ENCODE measurements at places on chromosomes 4 and X.

DNA sequence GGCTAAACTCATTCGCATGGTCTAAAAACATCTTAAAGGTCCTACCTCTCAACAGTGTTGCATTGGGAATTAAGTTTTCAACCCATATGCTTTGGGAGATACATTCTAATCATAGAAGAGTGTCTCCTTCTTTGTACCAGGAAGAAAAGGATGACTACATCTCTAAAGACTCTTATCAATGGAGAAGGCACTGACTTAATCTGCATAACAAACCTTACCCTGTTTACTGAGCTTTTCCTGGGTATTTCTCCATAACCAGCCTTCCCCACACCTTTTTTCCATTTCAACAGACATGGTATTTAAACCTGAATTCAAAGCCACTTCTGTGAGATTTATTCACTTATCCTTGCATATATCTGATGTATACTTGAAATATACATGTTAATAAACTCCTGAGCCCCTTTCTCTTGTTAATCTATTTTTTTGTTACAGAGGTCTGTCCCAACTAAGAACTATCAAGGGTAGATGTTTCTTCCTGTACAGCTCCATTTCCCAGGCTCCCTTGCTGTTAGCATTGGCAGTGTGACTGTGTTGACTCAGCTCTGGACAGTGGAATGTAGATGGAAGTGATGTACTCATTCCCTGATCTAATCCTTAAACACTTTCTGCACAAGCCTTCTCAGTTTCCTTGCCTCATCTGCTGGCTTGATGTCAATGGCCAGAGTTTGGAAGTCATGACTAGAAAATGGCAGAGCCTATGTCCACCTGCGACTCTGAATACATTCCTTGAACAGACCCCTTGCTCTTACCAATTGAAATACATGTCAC is 148.9 kb upstream of the CPEB2 start:
- DNase-seq: peak; percentile 88

DNA sequence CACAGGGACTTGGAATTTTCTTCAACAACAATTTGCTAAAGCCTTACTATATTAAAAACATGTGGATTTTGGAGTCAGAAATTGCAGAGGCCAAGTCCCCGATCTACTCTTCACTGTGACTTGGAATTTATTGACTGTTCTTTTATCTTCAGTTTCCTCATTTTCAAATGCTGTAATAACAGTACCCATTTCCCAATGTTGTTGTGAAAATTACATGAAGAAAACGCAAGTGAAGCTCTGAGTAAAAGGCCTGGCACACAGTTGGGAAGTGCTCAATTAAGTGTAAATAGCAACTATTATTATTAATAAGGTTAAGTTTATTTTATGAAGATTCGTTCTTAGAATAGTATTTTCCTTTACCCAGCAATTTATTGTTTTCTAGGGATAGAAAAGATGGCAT is 15.7 kb downstream of the STBD1 start:
- no peak for DNase-seq

- peak; percentile 82 for DNase-seq
These were observed 26.5 kb upstream of the HERC6 start for GRCh38 chr4:88352062-88352740.

DNA sequence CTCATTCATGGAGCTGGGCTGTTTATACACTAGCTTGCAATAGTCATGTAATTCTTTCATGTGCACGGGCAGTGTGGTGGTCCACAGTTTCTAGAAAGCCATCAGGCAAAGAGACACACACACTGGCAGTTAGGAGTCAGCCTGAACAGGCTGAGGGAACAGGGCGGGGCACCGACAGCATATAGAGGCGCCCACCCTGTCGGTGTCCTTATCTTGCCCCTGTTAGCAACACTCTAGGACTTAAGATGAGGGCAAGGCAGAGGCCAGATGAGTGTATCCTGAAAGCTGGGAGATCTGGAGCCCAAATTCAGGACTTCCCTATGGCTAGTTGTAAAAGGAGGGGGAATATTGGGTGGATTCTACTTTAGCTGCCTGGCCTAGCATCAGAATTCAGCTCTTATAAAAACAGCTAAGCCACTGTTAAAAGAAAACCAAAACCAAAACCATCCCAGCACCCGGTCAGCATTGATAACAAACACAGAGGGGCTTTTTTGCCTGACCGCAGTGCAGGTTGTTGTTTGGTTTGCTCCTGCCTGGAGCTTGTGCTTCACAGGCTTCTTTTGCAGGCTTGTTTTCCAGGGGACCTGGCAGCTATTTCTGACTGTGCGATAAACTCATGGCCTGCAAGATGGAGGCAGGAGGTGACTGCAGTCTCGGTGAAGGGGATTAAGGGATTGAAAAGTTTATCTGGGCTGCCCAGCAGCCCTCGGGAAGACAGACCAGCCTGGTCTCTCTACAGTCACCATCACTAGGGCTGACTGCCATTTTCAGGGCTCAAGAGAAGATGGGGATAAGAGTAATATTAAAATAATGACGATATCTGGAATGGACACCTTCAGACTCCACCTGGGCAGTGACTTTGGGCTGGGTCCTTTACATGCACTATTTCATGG is 638.9 kb downstream of the MID1IP1 start:
- DNase-seq: no peak

DNA sequence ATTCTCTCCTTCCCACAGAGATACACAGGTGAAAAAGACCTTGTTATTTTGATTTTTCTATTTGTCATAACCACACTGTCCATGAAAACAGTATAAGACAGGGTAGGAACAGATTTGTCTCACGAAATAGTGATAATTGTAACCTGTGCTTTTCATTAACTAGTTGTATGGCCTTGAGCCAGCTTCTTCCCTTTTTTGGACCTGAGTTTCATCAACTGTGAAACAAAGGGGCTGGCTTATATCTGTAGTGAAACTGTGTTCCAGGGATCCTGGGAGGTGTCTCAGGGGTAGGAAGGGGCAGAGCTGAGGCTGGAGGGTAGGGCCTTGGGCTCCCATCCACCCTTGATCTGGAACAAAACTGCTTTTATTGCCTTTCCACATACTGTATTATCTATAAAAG is 50.9 kb downstream of the MED28 start:
- DNase-seq: no peak

- DNase-seq: no peak
These were observed 130.9 kb downstream of the TMEM164 start for GRCh38 chrX:110133735-110134370.

- no peak for DNase-seq
These were observed 61.8 kb downstream of the ATXN3L start for GRCh38 chrX:13258052-13258444.

GRCh38 chrX:154596290-154596929 is 11.5 kb downstream of the CTAG1A start:
- peak; percentile 91 for DNase-seq

- no peak for DNase-seq
These were observed 41.7 kb downstream of the TMEM164 start for GRCh38 chrX:110044346-110045249.

- DNase-seq: no peak
These were observed 13.5 kb downstream of the DCHS2 start for GRCh38 chr4:154478128-154478527.

GRCh38 chr4:147864607-147865006 is 132.7 kb downstream of the ARHGAP10 start:
- no peak for DNase-seq

- DNase-seq: no peak
These were observed 9.8 kb downstream of the DCAF8L2 start for GRCh38 chrX:27599928-27600327.

- DNase-seq: no peak
These were observed 44.5 kb downstream of the STPG2 start for GRCh38 chr4:98098764-98099163.

DNA sequence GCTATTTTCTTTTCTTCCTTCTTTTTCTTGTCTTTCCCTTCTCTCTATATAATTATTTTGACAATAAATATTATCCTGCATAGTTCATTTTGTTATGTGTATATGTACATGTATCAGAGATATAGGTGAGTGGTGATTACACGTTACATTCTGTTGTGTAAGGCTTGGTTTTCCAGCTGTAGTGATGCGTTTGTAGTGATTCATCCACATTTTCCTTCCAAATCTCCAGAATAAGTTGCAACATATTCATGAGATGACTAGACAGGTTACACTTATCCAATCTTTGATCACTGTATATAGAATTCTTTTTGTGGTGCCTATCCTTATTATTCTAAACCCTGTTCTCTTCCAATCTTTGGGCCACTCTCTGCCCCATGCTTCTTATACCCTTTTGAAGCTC is 540.2 kb downstream of the GBA3 start:
- no peak for DNase-seq

GRCh38 chr4:89056292-89056952 is 563 bp downstream of the FAM13A start:
- no peak for DNase-seq

DNA sequence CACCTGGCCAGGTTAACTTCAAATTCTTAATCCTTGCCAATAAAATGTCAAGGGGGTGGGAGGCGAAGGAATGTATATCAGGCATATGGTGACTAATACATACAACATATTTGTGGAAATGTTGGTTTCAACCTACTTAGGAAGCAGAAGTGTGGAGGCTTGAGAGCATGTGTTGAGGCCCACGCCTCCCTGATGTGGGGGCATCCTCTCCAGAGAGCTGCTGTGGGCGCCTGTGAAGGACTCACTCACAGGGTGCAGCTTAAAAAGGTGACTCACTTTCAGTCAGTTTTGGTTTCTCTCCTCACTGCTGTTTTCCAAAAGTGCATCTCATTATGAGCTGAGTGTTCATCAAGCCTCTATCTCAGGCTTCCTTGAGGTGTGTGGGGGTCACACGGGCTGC is 27.5 kb downstream of the LNX1 start:
- peak; percentile 87 for DNase-seq

DNA sequence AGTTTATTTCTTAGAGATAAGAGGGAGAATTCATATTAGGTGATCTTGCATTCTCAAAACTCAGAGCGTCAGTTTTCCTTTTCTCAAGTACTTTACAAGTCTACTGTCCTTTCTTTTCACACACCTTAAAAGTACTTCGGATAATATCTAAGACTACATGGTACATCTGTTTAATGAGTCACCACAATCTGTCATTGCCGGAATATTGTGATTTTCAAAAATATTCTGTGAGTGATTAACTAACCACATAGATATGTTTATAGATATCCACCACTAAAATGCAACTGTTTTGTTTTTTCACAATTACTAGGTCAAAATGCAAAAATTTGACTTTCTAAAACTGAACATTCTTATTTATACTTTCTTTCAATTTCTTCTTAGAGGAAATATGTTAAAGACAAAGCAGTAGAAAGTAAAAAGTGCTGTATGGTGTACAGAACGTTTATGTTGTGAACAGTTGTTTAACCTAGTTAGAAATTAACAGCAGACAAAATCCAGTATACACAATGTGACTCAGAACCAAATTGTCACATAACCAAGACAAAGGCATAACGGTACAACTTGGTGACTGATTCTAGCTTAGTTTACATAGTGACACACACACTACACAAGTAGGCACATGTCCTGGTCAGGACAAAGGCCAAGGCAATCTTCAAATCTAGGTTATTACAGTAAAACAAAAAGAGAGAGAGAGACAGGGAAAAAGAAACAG is 482.9 kb downstream of the NAF1 start:
- DNase-seq: peak; percentile 34

DNA sequence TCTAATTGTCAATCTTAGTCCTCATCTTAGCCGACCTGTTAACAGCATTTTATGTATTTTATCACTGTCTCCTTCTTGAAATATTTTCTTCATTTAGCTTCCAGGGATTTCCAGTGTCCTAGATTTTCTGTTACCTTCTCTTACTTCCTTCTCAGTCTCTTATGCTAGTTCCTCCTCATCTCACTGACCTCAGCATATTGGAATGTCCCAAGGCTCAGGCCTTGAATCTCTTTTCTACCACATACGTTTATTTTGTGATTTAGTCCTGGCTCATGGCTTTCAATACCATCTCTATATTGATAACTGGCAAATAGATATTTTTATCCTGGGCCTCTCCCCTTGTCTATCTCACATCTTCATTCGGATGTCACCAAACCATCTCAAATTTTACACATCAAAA is 61.1 kb downstream of the IQCM start:
- DNase-seq: peak; percentile 69

DNA sequence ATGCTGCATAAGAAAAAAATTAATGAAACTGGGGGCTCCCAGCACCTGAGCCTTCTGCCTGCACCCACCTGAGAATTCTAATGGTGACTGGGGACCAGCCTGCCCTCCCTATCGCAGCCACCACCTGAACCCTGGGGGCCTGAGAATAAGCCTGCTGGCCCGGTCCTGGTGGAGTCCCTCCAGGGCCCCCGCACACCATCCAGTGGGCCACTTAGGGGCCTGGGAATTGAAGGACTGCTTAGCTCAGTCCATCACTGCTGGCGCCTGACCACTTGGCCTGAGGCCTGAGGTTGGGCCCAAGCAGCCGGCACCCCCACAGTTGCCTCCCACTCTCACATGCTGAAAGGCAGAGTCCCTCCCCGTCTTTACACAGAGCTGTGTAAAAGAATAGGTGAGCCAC is 230.8 kb downstream of the ENOX2 start:
- DNase-seq: no peak

DNA sequence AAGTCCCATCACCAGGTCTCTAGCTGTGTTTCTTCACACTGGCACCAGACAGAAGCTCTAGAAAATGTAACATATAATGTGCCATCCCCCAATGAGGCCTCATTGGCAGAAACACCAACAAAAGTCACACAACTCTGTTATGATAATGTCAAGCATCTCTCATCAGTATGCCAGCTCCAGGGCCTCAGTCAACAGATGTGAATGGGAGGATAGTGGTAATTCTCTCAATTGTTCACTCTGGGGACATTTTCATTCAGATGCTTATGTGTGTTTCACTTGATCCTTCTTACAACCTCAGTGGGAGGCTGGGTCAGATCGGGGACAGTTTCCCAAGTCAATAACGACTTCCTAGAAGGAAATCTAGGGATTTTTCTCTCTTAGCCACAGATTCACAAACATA is 57.5 kb upstream of the SCOC start:
- DNase-seq: no peak
